ENCODE measurements at places on chromosomes 4 and X.

- no peak for DNase-seq
These were observed 24.8 kb upstream of the ACSL1 start for GRCh38 chr4:184850431-184851199.

DNA sequence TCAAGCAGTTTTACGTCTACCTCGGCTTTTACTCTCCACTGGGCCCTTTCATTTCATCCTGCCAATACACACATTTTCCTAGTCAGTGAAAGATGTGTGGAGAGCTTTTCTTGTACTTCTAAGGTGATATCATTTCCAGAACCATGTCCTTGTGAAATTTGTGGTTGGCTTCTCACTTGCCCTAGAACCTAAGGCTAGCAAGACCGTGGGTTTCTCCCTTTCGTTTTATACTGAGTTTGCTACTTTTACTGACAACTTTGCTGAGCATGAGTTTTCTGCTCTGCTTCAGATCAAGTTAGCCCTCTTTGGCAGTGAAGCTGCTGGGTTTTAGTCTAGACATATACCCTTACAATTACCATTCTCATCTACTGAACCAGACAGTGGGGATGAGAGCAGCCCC lies 95.7 kb upstream of the FRMPD4 start:
- DNase-seq, result no peak

DNA sequence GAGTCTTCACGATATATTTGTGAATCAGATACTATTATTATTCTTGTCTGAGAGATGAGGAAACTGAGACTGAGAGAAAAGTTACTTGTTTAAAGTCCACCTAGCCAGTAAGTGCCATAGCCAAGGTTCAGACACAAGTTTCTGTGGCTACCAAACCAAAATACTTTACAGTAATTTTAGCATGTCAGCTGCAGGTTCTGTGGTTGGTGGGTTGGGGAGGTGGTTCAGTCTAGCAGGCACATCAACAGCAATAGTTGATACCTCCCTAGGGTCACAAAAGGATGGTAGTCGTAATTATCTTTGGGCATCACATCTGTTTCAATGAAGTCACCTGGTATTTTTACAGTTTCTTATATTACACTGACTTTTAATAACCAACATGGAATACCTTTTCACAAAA lies 35.6 kb upstream of the EDA2R start:
- DNase-seq, result no peak

GRCh38 chrX:41445781-41446358 lies 1.3 kb upstream of the NYX start:
- no peak for DNase-seq

DNA sequence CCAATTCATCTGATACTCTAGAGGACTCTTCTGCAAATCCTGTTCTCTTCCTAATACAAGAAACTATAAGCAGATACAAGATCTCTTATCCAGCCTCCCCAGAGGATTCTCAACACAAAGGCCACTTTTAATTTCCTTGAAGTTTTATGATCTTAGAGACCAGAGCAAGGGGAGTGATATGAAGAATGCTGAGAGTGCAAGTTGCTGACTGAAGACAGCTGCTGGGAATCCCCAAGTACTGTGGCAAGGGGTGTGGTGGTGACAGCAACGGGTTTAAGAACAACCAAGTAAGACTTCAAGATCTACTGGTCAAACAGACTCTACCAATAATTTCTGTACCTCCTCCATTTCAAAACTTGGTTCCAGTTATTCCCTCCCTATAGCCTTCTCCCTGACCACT lies 7.0 kb downstream of the AMMECR1 start:
- DNase-seq, result no peak

DNA sequence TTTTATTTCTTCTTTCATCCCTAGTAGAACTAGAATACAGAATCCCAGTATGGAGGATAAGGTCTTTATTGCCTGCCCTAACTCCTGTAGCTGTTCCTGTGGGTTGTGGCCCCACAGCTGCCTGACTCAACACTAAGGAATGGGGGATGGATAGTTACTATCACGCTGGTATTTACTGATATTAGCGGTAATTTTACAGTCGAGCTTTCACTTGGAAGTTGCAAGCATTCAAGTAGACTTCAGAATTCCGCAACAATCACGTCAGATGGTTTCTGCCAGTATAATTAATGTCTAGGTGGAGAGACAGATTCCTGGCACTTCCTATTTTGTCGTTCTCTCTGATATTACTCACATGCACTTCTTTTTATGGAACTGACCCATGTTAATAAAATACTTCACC lies 489.8 kb downstream of the PABPC4L start:
- DNase-seq, result peak; percentile 1

DNA sequence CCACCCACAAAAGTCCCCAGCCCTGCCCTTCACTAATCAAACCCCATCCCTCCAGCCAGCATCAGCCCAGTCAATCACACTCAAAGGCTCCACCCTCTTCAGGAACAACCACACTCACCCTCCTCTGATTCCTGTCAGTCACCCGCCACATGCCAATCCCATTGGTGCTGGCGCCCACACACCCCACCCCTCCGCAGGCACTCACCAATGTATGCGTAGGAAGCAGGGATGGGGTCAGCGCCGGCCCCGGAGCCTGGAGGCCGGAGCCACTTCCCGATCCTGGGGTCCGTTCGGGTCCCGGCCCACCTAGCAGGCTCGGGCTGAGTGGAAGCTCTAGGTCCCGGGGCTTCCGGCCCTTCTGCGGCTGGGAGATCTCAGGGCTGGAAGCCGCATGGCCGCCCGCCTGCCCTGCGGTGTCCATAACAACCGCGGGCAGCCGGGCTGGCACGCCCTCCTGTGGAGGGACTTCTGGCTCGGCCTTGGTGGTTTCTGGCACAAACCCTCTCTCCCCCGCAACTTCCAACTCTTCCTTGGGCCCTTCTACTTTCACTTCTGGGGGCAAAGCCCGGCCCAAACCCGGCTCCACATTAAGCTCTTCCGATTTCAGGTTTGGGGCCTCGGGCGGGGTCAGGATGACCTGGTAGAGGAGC lies 7.9 kb upstream of the CFP start:
- no peak for DNase-seq

DNA sequence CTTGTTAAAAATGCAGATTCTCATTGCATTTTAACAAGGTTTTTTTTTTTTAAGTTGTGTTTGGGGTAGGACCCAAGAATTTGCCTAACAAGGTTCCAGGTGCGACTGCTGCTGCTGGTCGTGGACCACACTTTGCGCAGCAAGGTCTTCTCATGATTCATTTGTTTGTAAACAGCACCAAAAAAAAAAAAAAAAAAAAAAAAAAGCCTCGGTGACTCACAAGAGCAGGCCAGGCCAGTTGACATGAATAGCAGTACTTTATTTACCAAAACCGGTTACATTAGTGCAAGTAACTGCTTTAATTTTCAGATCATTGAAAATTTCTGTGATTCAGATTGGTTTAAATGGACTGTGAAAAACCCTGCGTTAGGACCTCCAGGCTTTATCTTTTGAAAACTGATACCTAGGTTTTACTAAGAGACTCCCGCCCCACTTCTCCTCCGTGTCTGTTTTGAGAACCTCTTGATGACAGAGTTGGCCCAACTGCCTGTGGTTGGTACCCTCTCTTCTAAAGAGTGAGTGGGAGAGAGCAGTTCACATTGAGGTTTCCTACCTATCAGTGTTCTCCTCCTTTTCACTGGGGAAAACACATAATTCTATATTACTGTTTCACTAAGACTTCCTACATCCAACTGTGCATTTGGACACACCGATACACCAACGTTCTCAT lies 86.2 kb downstream of the PHEX start:
- DNase-seq, result no peak

DNA sequence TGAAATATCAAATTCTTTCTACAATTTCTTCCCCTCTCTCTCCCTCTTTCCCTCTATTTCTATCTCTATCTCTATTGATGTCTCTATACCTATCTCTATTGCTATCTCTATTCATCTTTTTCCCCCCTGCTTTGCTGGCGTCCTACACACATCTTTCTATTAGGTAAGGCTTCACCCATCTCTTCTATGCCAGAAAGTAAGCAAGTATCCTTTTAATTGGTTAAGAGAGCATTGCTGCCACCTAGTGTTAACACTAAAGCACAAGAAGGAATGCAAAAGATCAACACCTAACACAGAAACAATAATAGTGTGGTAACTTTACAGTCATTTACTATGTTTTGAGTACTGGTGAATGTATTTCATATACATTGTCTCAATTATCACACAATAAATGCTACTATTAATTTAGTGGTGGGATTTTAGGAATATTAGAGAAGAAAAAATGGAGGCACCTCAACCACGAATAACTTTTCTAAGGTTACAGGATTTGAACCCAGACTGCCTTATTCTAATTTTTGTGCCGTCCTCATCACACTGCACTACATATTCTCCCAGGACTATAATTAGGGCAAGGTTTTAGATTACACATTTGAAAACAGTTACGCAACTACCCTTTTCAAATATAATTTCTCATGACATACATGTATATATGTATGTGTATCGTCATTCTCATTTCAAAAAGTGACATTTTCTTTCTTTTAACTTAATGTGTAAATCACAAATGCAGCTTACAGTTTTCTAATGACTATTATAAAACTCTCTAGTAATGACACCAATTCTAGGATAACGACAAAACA lies 3.7 kb upstream of the C4orf36 start:
- DNase-seq, result peak; percentile 72

- no peak for DNase-seq
These were observed 18.3 kb upstream of the DUSP9 start for GRCh38 chrX:153628665-153629064.

- no peak for DNase-seq
These were observed 2.3 kb downstream of the MAGEB16 start for GRCh38 chrX:35800474-35800873.

- no peak for DNase-seq
These were observed 203.3 kb upstream of the HS3ST1 start for GRCh38 chr4:11632025-11632424.

- DNase-seq, result no peak
These were observed 472.5 kb downstream of the STPG2 start for GRCh38 chr4:97670703-97671269.

GRCh38 chr4:24805067-24805466 lies 9.7 kb downstream of the SOD3 start:
- DNase-seq, result no peak

DNA sequence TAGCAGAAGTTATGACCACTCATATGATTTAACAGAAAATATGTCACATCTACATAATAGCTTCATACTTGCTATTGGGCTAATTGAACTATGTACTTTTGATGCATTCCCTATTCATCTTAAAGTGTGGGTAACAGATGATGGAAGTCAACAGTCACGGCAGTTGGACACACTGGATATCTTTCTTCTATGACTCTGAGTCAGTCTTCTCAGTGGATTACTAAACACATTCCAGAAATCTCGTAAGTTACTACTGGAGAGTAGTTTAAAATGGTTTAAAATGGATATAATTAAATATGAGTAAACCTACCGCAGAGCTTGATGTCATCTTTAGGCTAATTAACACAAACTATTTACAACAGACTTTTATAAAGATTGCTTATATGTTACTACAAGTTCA lies 30.1 kb upstream of the CFAP299 start:
- peak; percentile 83 for DNase-seq

DNA sequence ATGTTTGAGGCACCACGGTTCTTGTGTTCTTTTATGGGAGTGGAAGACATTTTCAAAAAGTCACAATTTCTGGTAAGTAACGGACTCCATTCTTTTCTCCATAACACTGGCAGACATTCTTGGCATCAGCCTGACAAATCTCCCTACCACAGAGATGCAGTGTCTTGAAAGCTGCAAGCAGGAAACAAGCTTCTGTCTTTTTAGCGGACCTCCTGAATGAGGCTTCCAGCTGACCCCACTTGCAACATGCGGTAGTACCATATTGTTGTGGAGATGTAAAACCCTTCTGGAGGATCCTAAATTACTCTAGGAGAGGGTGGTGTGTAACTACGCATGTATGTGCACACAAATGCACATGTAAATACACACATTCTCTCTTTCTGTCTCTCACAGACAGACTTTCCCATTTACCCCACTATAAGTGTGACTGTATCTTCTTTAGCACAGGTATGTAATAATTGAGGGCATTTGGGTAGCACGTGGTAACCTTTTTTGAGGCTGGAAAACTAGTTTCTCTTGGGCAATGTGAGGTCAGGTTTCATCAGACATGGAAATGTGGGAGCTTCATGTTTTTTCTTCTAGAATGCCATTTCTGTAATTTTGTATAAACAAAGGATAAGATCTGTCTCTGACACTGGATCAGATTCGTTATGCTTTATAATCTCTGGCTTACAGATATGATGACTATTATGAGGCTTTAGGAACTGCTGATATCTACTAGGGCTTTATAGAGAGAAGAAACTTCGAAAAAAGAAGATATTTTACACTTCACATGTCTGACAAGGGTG lies 130.1 kb downstream of the MGST2 start:
- peak; percentile 28 for DNase-seq

GRCh38 chr4:48024522-48024921 lies 8.0 kb downstream of the NIPAL1 start:
- no peak for DNase-seq

GRCh38 chrX:20067709-20068561 lies 48.8 kb downstream of the MAP7D2 start:
- peak; percentile 84 for DNase-seq

GRCh38 chr4:169912996-169913395 lies 113.2 kb downstream of the MFAP3L start:
- no peak for DNase-seq

- DNase-seq, result peak; percentile 58
These were observed 152.0 kb upstream of the FTHL17 start for GRCh38 chrX:31223817-31224216.

- DNase-seq, result no peak
These were observed 62.5 kb downstream of the NPY1R start for GRCh38 chr4:163269869-163270268.

- peak; percentile 70 for DNase-seq
These were observed 78.8 kb downstream of the NHS start for GRCh38 chrX:17453788-17454187.

DNA sequence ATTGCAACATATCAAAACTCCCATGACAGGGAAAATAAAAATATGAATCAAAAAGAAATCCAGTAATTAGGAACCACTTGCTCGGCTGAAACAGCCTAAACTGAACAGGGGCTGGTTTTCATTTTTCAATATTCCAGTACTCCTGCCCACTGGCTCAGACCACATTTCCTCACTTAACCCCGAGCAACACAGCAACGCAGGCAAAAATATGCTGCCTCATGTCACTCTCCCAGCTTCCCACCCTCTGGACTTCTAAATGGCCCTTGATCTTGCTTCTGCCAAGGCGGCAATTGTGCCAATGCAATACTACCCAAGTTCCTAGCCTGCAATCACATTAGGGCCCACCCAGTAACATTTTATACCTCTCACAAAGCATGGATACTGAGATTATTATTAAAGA lies 30.6 kb downstream of the USP46 start:
- no peak for DNase-seq

GRCh38 chr4:168857546-168858314 lies 152.3 kb downstream of the CBR4 start:
- peak; percentile 81 for DNase-seq

- no peak for DNase-seq
These were observed 182.2 kb upstream of the STK26 start for GRCh38 chrX:131840799-131841495.

GRCh38 chr4:20354120-20354519 lies 102.4 kb downstream of the SLIT2 start:
- DNase-seq, result no peak
